ENCODE measurements at places on chromosomes 1 and 21. TPM values are rescaled to one million over a fixed set of nuclear protein-coding genes. Genes with fewer than 3 reads are reported as not detected.

GRCh38 chr1:193850745-193851144 is 664.3 kb upstream of the B3GALT2 start:
- DNase-seq = peak; percentile 4

DNA sequence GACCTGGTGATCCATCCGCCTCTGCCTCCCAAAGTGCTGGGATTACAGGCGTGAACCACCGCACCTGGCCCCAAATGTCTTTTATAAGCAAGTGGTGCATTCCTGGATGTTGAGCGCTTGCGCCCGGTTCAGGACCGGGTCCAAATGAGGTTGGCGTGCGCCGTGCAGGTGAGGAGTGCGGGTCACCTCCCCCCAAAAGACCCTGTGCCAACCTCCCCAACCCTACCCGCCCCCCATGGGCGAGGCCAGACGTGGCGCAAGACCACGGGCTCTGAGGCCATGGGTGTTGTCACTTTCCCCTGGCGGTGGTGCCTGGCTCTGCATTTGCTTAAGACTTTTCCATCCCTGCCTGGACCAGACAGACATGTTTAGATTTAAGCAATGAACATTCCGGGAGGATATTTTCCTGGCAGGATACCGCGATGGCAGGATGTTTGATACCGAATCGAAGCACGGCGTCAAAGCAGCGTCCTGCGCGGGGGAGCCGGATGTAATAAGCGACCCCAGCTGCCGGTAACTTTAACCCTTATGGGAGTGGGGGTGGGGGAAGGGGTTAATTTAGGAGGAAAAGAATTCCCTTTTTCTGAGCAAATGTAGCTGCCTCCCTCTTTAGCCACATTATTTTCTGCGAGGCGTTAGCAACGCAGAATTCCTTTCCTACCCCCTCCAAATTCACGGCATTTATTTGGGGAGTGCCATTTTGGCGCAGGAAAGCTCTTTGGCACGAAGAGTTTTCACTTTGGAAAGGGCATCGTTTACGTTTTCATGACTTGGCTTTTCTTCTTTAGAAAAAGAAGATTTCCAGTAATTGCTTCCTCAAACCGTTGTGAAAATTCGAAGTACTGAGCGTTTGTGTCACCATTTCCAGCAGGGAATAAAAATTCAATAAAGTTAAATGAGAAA is 27.8 kb upstream of the RNF187 start:
- peak; percentile 68 for DNase-seq

DNA sequence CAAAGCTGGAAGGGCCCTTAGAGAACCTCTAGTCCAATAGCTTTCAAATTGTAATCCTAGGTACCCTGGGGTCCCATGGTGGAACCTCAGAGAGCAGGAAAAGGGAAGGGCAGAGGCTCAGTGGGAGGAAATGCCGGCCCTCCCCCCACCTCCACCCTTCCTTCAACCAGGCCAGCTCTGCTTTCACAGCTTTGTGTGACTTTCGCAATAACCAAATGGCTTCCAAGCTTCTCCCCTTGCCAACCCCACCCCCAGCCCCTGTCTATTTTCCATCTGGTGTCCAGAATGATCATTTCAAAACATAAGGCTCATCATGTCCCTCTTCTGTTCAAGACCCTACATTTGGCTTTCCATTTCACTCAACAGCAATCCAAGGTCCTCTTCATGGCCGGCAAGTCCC is 74.4 kb downstream of the CD58 start:
- DNase-seq = no peak

- DNase-seq = no peak
Observed at GRCh38 chr1:243474136-243474881, 218.5 kb downstream of the SDCCAG8 start.

DNA sequence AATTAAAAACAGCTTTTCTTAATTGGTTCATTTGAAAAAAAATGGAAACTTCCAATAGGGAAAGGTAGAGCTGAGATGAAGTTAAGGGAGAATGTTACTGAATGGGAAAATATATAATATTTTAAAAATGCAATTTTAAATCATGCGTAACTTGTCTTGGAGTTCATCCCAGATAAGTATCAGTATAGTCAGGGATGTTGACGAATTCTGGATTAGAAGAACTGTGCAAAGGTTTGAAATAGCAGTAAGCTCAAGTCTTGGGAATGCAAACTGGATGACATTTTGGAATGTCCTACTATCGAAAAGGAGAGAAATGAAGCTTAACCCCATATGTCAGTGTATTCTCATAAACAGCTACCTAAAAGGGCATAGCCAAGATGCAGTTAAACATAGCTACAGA is 4.0 kb upstream of the ST6GALNAC3 start:
- peak; percentile 18 for DNase-seq

DNA sequence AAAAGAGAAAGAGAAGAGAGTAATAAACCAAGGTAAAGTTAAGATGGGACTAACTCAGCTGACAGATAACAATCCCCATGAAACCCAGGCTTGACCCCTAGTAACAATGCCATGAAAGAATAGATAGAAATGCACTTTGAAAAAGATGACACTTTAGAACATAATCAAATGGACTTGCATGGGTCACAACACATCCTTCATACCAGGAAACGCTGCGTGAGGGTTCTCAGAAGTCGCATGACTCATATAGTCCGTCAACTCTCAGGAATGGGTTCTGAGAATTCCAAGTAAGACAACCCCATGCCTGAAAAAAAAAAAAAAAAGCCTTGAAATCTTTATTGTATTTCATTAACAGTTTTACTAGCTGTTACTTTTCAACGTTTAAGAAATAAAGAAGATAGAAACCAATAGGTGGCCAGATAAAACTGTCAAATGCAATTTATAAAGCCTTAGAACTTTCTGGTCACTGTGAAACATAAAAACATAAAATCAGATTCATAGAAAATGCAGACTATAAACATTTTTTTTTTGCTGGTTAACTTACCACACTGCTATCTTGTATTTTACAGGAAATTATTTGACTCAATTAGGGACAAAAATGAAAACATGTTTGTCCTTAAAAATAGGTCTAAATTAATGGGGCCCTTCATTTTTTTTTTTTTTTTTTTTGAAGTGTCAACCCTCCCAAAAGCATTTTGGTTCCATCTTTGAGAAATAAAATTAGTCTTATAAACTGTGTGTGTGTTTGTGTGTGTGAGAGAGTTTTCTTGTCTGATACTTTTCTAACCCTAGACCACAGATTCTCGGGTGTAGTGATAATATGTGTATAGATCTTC is 202.1 kb downstream of the NCAM2 start:
- DNase-seq = peak; percentile 98

The COL6A2 gene
- 240 TPM for total RNA-seq

DNA sequence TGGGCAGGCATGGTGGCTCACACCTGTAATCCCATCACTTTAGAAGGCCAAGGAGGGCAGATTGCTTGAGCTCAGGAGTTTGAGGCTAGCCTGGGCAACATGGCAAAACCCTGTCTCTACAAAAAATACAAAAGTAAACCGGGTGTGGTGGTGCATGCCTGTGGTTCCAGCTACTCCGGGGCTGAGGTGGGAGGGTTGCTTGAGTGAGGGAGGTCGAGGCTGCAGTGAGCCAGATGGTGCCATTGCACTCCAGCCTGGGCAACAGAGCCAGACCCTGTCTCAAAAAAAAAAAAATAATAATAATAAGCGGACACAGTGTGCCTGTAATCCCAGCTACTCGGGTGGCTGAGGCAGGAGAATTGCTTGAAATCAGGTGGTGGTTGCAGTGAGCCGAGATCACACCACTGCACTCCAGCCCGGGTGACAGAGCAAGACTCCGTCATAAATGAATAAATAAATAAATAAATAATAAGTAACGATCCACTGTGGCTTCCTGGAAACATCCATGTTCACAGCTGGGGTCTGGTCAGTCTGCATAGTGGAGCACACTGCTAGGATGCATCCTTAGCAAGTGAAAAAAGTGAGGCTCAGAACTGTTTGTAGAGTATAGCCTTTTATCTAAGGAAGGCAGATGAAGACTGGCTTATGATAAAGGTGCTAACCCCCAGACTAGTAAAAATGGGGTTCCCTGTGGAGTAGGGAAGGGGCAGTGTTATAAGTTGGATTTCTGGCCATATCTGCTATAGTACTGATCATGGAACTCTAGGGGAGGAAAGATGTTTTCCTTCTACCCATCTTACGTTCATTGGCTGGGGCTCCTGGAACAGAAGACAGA is 15.7 kb downstream of the PKNOX1 start:
- DNase-seq = peak; percentile 33

DNA sequence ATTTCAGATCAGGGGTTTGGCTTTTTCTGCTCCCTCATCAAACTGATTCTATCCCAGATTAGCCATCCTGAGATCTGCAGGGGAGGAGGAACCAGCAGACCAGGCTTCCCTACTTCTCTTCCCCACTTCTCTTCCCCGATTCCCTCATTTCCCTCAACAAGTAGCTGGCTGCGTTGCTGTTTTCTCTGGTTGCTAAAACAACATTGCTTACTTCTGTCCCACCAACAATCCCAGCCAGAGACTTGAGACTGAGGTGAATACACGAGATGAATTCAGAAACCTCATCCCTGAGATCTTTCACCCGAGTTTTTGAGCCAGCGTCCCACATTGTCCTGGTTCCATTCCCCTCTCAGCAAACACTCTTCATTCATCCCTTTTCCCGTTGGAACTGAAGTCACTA is 22.4 kb downstream of the DYRK3 start:
- no peak for DNase-seq

DNA sequence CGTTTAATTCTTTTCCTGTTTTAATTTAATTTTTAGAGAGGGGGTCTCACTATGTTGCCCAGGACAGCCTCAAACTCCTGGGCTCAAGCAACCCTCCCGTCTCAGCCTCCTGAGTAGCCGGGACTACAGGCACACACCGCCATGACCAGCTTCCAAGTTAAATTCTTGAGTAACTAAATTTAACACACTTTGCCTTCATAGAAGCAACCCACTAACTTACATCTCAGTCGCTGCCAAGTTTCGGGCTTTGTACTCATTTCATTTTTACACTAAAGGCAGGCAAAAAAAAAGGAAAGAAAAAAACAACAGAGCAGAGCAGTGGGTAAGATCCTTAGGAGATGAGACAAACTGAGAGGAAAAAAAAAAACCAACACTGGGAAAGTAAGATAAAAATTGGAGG is 3.5 kb downstream of the TIAM1 start:
- DNase-seq = no peak

The GPR25 gene
- not detected for total RNA-seq

Data from M059J (cell line).